ENCODE measurements at places on chromosomes 6 and 20.

GRCh38 chr6:162363757-162364156 lies 363.8 kb downstream of the PRKN start:
- no peak for DNase-seq

GRCh38 chr6:15491986-15492269 lies 170.9 kb downstream of the DTNBP1 start:
- no peak for DNase-seq

DNA sequence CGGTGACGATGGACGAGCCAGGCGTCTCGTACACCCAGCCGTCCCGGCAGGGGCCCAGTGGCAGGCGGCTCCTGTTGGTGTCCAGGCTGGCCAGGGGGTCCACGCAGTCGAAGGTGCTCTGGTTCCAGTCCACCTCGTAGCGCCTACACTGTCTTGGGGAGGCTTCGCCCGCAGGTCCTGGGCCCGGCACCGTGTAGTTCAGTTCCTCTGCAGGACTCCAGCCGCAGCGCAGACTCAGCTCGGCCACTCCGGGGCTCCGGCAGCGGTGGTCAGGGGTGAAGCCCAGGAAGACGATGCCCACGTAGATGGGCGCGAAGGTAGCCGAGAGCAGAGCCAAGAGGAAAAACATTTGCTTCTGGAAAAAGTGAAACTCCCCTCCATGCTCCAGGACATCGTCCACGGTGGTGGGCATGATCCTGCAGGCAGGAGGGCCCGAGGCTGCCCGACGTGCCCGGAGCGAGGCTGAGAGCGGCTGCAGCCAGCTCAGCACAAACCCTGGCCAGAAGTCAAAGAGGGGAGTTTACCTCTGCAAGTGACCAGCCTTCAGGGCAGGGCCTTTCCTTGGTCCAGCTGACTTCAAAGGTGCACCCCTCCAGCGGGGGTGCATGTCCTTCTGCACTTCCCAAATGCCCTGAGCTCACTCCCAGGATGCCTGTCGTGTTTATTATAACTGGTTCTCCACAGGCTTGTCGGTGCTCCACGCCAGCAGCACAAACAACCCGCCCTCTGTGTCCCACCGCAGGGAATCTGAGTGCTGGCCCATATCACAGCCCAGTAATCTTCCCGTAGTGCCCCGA lies at the start of gene SLC22A2:
Gene SLC22A2 (minus strand): TSS at position 476 of the 797 bp plus-strand sequence. CDS start 64 bp downstream, at position 412.
- DNase-seq = no peak

- no peak for DNase-seq
Observed at GRCh38 chr6:102387326-102388033, 994.0 kb downstream of the GRIK2 start.

- no peak for DNase-seq
Observed at GRCh38 chr6:152054441-152054840, 247.0 kb downstream of the ESR1 start.

Data from stimulated activated CD8-positive, alpha-beta memory T cell treated with anti-CD3 and anti-CD28 coated beads, Interleukin-15, amount 100 ng/mL, for 4 hours (primary cell).